ENCODE measurements at places on chromosomes 5 and 9.

DNA sequence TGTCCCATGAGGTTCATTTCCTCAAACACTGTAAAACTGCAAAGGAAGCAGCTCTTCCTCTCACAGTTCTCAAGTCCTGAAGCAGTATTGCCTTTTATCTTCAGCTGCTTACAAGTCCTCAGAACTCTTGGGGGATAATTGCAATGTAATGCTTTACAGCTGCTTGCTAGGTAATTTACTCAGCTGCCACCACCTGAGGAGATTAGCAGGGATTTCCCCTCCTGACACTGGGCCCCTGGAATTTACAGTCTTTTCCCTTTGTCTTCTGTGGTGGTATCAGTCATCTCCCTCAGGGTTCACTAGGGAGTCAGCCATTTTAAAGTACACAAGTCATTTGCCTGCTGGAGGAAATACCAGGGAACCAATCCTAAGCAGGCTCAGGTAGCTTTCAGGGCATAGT lies 754.3 kb upstream of the GRAMD2B start:
- no peak for DNase-seq

DNA sequence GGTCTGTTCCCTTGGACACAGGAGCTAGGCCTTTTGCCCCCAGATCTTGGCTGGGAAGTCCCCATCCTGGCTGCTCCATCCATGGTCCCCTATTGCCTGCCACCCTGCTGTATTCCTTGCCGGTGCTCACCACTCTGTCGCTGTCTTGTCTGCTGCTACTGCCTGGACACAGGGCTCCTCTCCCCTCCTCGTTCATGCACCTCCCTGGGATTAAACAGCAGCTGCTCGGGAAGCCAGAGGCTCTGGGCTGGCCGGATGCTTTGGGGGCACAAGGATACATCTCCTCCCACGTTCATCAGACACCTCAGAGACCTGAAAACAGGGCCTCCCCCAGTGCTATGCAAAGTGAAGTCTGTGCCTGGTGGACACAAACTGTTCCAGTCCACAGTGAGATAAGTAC lies 110.4 kb downstream of the ZNF354C start:
- DNase-seq: no peak

- no peak for DNase-seq
Observed at GRCh38 chr9:72127753-72128152, 21.5 kb upstream of the GDA start.

GRCh38 chr5:124952566-124952965 lies 206.1 kb upstream of the ZNF608 start:
- DNase-seq: no peak

DNA sequence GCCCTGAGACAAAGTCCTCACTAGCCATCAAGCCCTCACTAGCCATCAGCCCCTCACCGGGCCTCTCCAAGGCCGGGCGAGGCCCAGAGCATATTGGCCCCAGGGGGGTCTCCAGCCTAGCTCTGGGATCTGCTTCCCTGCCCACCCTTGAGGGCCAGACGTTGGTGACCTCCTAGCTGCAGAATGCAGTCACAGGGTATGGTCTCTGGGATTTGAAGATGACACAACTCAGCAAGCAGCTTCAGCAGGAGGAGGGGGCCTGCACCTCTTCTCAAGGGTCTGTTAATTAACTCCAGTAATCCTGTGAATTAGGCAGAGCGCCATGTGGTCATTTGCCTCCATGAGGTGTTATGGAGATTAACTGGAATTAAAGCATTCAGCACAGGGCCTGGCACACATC lies 116.9 kb upstream of the SPOCK1 start:
- DNase-seq: no peak

DNA sequence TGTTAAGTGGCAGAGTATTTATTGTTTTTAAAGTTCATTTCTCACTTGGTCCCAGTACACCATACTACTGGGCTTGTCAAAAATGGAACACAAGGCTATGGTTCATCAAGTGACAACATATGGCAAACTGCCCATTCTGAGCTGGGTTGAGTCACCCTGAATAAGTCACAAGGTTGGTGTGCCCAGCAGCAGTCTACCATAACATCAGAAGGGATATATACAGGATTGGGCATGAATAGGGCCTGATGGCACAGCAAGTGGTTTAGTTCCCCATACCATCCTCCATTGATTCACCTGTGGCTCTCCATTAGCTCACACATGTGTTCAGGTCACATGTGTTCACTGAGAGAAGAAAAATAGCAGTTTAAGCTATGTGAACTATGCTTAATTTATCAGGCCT lies 249.8 kb upstream of the PRDM9 start:
- DNase-seq: no peak

- no peak for DNase-seq
Observed at GRCh38 chr5:142829801-142830220, 59.6 kb downstream of the ARHGAP26 start.

GRCh38 chr5:132828846-132829494 lies 1.5 kb downstream of the SHROOM1 start:
- DNase-seq: no peak

GRCh38 chr5:142222225-142222865 lies 102.5 kb downstream of the SPRY4 start:
- no peak for DNase-seq

GRCh38 chr5:81759632-81760005 lies 8.7 kb upstream of the SSBP2 start:
- DNase-seq: no peak

DNA sequence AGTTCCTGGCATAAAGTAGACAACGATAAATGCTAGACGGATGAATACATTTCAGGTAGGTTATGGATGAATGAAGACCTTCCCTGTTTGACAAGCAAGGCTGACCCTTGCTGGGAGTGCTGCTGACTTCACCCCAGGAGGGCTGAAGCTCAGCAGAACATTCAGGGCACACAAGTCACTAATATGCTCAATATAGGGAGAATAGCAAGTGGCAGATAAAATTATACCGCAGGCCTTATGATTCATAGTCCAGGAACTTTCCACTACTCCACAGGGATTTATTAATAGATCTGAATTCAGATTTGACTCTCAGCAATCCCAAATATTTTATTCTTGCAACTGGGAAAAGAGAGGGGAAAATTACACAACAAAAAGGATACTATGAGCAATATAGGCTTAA lies 38.2 kb upstream of the GRAMD2B start:
- no peak for DNase-seq

DNA sequence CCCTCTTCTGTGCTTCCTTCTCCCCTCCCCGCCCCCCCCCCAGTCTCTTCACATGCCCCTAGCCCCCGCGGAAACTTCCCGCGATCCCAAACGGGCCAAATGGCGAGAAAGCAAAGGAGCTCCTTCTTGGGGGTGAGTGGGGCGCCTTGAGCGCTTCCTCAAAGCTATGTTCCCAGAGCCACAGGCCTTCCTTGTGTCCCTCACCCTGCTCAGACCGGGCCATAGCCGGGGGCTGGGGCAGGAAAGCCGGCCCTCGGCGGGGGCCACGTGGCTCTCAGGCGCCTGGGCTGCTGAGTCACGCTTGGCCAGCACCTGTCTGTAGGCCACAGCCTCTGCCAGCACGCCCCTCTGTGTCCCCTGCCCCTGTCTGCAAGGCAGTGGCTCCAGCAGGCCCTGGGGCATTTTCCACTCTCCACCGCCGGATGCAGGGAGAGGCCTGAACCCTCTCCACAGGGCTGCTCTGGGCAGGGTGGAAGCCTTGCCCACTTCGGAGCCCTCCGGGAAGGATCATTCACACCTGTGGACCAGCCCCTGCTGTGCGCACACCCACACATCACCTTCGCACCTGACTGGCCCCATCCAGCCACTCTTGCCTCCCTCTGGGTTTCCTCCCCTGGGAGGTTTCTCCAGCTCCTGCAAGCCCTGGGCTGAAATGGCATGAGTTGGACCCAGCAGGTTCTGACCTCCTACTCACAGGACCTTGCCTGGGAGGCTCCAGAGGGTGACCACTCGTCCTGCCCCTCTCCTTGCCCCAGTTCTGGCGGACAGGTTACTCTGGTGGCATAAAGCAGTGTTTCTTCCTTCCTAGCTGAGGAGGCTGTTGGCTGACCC lies 1.2 kb upstream of the SQSTM1 start:
- DNase-seq: peak; percentile 61

GRCh38 chr9:71680189-71680980 lies 87.9 kb downstream of the CEMIP2 start:
- DNase-seq: no peak

DNA sequence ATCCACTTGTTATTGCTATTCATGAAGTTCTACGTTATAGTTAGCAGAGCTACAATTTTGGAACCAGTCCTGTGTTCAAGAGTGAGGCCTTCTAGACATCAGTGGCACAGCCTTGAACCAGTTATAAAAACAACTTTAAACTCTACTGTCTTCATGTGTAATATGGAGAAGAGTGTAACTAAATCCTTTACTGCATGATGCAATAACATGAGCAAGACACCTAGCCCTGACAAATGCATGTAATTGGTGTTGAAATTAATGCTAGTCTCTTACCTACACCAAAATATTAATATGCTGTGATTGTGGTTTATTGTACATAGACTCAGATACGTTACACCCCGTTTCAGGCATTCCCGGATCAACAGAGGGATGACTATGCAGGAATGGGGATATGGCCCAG lies 654.6 kb downstream of the IRX1 start:
- DNase-seq: no peak

DNA sequence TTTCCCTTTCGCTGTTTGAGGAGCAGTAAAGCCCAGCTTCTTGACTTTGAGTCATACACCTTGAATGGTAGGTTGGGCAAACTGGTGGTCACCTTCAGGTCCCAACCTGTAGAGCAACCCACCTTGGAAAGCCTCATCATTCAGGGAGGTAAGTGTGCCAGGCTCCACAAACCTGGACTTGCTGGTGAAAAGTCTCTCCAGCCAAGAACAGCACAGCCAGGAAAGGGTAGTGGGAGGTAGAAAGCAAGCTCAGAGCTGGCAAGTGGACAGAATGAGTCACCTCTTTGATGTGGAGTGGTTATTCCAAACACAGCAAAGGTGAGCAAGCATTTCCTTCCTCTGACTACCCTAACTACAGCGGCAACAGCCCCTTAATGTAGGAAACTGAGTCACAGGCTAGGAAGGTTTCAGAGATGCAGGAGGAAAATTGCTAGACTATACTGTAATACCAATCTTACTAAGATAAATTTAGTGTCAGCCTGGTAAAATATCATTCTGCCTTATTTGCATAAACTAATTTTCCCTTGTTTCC lies 117.5 kb upstream of the MTAP start:
- DNase-seq: peak; percentile 63

GRCh38 chr9:105883847-105884246 lies 189.5 kb downstream of the TMEM38B start:
- peak; percentile 64 for DNase-seq

DNA sequence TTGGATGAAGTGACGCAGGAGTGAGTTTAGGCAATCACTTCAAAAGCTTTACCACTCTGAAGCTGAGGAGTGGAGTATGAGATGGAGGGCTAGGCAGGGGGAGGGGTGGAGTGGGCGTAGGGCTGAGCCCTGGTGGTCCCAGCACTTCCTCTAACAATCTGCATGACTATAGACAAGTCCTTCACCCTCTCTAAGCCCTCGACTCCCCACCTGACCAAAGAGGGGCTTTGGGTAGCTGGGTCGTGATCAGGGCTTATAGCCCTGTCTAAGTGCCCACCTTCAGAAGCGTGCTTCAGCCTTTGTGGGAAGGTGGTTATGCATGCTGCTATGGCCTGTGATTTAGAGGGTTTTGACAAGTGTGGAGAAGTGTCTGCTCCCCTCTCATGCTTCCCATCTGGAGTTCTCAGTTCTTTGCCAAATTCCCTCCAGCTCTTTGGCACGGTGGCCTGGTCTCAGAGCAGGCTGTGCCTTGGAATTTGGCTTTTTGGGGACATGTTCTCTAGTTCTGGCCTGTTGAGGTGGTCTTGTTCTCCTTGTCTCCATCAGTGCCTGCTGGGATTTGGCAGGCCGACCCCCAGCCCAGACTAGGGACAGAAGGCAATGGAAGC lies 53.0 kb downstream of the ACTBL2 start:
- no peak for DNase-seq

Data from activated CD4-positive, alpha-beta T cell treated with anti-CD3 and anti-CD28 coated beads, Interleukin-2, Interleukin-6, amounts not matched to agents 100 ng/mL and 50 ng/mL, durations not matched to agents 16 hours and 8 hours (primary cell).